ENCODE measurements at places on chromosomes 6 and 20.

DNA sequence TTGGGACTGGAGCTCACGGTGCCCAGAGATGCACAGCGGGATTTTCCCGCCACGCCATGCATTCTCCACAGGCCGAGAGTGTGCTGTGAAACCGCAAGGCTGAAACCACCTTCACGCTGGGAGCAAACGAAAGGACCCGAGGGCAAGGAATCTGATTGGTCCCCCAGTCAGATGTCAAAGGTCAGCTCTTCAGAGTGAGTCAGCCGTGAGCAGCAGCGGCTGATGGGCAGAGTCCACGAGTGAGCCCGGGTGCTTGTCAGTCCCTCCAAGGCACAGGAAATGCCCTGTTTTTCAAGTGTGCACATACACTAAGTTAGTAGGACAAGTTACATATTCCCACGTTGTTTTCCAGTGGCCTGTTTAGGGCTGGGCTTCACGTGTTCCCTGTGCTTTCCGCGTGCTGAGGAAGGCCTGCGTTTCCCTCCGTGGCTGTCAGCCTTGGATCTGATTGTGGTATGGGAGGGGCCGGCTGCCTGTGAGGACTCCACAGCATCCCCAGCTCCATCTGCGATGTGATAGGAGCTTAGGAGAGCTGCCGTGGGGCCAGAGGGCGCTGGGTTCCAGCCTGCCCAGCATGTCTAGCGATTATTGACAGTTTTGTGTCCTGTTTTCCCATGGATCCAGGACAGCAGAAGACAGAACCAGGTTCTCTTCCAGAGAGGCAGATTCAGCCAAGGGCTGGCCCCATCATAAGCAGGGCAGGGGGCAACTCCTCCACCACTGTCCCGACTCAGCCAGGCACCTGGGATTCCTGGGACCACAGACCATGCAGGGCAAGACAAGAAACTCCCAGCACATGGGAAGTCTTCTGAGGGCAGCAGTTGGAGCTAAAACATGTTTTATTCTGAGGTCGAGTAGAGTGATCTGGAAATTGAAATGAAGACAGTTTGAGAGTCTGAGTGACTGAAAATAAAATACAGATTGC lies 38.2 kb upstream of the FRMD1 start:
- H3K36me3 ChIP-seq, result no peaks in the 10 kb centered on the region
- H3K4me1 ChIP-seq, result no peaks in the 10 kb centered on the region
- no peaks in the 10 kb centered on the region for H3K27me3 ChIP-seq
- H3K4me3 ChIP-seq, result no peak overlapping the region
- H3K27ac ChIP-seq, result no peak overlapping the region

GRCh38 chr6:99014061-99014460 lies 66.3 kb upstream of the FBXL4 start:
- H3K27me3 ChIP-seq, result no peaks in the 10 kb centered on the region
- no peak for DNase-seq
- H3K4me1 ChIP-seq, result no peaks in the 10 kb centered on the region
- no peak overlapping the region for H3K4me3 ChIP-seq

DNA sequence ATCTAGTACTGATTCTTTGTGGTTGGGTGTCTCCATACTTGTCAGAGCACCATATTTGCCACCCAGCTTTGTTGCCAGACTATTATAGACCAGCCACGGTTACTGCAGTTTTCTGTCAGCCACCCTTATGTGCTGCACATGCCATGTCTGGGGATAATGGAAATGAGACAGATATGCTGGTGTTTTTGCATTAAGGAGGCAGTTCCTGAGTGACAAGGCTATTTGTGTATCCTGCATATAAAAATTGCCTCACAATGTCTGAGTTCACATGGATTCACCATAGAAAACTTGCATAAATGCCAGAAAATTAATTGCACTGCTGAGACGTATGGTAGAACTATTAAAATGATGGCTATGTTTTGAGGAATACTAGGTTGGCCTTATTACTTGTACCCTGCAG lies 51.8 kb downstream of the NKAIN2 start:
- H3K4me3 ChIP-seq, result no peak overlapping the region
- no peak for DNase-seq
- no peaks in the 10 kb centered on the region for H3K36me3 ChIP-seq
- H3K4me1 ChIP-seq, result no peaks in the 10 kb centered on the region
- H3K27ac ChIP-seq, result no peak overlapping the region

GRCh38 chr6:117498159-117498558 lies 15.7 kb downstream of the DCBLD1 start:
- H3K27ac ChIP-seq, result no peak overlapping the region
- H3K4me3 ChIP-seq, result no peak overlapping the region
- no peaks in the 10 kb centered on the region for H3K36me3 ChIP-seq
- peaks cover 32% of the 10 kb centered on the region for H3K4me1 ChIP-seq
- no peaks in the 10 kb centered on the region for H3K27me3 ChIP-seq

DNA sequence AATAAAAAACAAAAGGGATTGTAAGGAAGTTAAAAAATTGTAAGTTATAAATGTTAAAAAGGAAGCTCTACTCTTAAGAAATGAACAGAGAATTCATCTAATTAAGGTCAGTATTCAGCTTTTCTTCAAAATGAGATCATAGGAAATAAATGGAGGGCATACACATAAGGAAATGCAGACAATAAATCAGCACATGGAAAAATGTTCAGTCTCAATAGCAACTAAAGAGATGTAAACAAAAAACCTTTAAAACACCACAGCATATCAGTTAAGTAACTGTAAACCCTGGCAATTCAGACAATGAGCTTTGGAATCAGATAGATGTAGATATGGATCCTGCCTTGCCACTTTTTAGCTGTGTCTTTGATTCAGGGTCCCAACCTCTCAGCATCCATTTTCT lies 24.0 kb upstream of the CLIC5 start:
- H3K4me1 ChIP-seq, result no peaks in the 10 kb centered on the region
- no peak overlapping the region for H3K4me3 ChIP-seq
- H3K36me3 ChIP-seq, result no peaks in the 10 kb centered on the region
- H3K27ac ChIP-seq, result no peak overlapping the region
- H3K27me3 ChIP-seq, result no peaks in the 10 kb centered on the region
